Activated CD4-positive, alpha-beta T cell treated with anti-CD3 and anti-CD28 coated beads for 24 hours (primary cell): ENCODE measurements at places on chromosomes 5 and 9.

DNA sequence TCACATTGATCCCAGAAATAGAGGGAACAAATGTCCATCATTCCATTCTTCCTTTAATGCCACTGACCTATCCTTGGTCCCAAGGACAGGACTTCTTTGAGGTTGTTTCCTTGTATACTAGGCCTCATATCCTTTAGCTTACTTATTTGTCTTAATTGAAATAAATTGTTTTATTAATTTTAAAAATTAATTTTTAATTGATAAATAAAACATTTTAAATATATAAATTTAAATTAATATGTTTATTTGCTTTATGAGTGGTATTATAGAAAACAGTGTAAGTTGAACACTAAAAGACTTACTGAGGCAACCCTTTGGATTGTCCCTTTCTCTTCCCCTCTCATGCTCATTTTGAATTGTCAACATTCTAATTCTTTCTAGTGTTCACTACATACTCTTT lies 556.9 kb upstream of the NUDT12 start:
- DNase-seq = no peak

GRCh38 chr9:121009650-121010049 lies 40.4 kb downstream of the C5 start:
- DNase-seq = no peak

DNA sequence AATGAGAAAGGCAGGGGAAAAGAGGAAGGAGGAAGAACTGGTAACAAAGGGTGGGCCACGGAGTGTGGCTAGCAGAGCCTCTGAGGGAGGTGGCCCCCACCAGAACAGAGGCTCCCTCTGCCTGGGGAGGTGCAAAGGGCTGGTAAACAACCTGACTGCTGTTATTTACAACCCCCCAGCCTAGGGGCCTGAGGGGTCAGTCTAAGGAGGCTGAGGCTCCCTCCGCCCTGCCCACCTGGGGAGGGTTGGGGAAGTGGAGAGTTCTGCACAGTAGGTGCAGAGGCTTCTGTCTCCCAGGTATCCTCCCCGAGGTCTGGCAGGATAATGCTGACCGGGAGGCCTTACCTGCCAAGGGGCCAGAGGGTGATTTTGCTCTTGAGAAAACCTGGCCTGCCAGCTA lies 35.6 kb upstream of the SMU1 start:
- DNase-seq = no peak

- DNase-seq = no peak
These were observed 99.1 kb downstream of the ENC1 start for GRCh38 chr5:74541381-74541781.

GRCh38 chr5:43270645-43271044 lies 42.6 kb downstream of the HMGCS1 start:
- DNase-seq = no peak

- DNase-seq = no peak
These were observed 145.6 kb downstream of the DAB2IP start for GRCh38 chr9:121797081-121797480.
